ENCODE measurements at places on chromosomes 6 and 20.

- DNase-seq, result no peak
Observed at GRCh38 chr20:62676976-62677375, 31.7 kb upstream of the NTSR1 start.

- no peak for DNase-seq
Observed at GRCh38 chr6:14545496-14545895, 427.9 kb downstream of the CD83 start.

DNA sequence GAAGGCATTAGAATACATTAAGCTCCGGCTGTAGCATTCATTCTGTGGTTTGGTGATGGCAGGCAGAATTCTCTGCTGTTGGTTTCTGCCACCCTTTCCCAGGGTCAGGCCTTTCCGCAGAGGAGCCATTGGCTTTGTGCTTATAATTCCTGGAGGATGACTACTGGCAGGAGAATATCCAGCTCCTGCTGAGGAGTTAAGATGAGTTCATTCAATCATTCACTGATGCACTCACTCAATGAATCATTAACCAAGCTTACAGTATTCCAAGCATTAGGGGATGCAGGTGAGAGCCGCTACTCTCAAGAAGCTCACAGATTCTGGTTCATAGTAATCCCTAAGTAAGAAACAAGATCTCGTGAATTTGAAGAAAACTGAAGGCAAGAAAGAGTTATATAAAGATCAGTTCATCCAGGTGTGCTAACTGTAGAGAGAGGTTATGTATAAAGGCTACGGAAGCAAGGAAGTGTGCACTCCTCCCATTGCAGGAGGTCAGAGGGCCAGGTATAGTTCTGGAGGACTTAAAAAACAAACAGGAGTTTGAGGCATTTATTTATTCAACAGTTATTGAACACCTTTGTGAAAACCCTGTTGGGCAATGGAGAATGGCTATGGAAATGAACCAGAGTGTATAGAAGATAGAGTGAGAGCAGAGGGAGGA, 75.5 kb downstream of the HMGN3 start:
- DNase-seq, result no peak

DNA sequence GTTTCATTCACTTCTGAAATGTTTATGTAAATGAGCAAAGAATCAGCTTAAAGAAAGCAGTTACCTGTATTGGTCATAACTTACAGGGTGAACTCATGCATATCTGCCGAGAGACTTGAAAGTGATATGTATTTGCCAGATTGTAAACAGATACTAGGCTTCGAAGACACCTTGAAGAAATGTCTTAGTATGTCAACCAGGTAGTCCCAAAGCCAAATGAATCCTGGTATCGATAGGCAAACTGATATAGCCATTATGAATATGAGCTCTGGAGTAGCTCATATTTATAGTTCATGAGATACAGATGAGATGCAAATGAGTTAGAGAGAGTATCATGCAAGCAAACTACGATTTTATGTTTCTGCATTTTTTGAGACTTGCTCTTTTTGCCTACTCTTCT, 55.8 kb downstream of the RNF182 start:
- no peak for DNase-seq

- DNase-seq, result no peak
Observed at GRCh38 chr20:61127311-61128039, 124.6 kb upstream of the CDH4 start.

DNA sequence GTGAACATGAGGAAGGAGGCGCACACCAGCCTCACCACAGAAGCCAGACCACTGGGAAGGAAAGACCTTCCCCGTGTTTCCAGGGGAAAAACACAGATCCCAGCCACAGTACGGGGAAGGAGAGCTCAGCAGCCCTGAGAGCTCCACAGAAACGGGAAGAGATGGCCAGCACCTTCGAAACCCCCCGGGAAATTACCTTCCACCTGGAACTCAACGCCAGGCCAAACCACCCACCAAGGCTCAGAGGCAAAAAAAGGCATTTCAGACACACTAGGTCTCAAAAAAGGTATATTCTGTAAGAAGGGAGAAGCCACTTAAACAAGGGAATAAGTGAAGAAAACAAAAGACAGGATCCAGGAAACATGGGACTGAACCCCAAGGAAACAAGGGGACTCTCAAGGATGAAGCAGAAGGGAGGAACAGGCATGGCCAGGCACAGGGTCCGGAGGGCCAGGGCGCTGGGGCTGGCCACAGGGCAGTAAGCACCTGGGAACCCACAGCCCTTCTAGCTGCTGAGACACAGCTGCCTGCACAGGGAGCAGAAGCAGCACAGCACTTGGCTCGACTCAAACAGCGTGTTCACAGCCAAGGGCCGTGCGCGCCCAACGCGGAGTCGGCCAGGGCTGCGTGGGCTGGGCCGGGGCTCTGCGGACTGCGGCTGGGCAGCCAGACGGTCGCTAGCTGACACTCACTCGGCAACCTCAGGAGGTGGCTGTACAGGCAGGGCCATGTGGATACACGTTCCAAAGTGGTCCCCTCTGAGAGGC, 44.6 kb downstream of the TAF4 start:
- no peak for DNase-seq

DNA sequence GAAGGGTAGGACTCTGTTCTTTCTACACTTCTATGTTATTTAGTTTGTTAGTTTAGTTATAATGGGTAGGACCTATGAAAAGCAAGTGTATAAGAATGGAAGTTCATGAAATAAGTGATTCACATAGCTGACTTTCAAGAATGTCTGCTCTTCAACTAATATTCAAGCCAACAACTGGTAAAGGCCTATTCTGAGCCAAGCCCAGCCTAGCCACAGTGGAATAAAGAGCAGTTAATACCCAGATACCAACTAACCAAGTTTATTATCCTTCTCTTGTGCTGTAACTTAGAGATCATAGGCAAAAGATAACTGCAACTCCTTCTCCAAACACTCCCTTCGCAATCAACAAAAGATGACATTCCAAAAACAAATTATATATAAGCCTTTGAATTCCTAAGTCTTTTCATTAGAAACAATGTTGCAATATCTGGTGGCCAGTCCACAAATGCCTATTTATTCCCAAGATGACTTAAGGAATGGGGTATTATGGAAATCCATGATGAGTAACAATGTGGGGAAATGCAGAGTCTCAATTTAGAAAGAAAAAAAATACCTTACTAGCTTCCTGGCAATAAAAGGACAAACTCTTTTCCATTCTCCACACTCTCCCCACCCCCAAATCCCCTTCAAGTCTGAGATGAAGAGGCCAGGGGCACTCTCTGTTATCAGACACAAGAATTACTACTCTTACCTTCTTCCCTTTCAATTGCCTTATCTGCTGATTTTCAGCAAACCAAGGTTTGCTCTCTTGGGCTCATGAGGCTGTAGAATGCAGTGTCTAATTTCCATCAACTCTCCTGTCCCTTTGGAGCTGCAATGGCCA, 27.4 kb downstream of the BTBD9 start:
- DNase-seq, result no peak

DNA sequence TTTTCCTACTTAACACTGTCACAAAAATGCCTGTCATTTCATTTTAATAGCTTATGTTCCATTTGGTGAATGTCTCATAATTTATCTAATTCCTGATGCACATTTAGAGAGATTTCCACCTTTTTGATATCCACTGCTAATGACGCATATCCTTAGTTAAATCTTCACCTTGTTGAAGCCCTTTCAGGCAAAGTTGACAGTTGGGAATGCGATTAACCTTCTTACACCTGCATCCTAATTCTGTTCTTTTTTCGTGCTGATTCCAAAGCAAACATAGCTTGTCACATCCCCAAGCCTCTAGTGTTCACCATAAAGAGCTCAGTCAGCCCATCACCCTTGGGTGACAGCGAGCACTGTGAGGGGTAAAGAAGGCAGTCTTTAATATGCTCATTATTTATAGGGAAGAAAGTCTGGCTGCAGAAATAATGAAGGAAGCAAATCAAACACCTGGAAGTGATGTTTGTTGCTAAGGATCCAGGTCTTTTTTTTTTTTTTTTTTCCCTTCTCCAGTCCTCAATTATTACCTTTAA, 205.6 kb downstream of the DTNBP1 start:
- no peak for DNase-seq

DNA sequence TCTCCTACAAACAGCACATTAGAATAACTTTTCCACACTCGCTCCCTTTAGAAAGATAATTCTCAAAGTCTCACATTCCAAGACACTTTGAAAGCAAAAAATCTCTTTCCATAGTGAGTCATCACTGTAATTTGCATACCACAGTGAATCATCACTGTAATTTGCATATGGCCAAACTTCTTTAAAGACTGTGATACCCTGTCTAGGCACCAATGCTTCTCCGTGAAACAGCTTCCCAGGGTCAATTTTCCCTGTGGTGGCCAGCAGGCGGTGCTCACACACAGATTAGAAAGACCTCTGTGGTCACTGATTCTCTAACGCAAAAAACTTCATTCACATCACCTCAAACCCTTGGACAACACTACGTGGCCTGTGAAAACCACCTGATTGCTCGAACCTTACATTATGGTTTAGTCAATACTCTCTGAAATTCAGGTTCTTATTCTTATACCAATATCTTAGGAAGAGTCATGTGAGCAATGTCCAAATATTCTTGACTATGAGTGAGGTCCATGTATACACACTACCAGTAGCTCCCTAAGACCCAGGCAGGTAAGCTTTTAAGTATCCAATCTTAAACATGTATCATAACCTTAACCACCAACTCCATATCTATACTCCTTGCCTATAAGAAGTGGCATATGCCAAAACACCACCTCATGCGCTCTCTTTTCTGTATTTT, 78.5 kb upstream of the PHACTR1 start:
- DNase-seq, result no peak

DNA sequence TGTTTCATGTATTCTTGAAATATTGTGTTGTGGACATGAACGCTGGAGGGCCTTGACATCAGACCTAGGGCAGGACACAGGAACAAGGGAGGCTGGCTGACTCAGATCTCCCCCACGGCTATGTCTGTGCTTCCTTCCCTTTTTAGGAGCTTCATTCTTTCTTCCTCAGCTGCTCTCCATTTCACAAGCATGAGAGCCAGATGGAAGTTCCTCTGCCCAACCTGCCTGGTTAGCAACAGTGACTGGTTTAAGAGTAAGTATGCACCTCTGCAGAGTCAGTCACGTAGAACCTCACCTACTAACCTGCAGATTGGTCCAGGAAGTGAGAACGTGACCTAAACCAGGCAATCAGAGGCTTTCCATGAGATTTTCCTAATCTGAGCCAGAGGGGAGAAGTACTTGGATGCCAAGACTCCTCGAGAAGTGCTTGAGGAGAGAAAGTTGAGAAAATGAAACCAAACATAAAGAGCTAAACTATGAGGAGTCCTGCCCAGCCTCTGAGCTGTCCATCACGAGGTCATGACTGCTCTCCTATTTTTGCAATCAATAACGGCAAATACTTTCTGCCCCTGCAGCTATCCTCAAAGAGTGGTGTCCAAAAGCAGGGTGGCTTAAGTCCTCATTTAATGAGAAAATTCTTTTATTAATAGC, 465.2 kb upstream of the CITED2 start:
- DNase-seq, result no peak

DNA sequence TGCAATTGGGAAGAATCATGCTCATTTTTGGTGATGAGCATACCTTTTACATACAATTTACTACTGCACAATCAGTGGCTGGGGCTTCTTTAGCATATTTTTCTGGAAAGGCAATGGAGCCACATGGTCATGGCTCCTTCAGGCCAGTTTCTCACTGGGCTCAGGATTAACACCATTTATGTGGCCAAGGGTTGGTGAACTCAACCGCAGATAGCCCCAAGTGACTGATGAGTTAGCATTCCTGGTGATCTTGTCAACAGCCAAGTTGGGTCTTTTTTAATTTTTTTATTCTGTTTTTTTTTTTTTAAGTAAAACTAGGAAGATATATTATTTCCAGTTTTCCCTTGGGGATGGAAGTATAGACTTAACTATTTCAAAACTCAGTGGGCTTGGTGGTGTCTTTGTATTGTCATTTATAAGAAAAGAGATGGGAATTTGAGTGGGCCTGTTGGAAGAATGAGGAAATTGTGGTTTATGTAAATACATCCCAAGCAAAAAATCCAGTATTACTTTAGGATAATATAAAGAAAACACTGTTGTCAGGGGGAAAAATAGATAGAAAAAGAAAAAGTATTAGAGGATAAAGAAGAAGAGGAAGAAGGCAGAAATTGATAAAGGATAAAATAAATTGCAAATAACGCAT, 397.4 kb downstream of the MAFB start:
- DNase-seq, result no peak

DNA sequence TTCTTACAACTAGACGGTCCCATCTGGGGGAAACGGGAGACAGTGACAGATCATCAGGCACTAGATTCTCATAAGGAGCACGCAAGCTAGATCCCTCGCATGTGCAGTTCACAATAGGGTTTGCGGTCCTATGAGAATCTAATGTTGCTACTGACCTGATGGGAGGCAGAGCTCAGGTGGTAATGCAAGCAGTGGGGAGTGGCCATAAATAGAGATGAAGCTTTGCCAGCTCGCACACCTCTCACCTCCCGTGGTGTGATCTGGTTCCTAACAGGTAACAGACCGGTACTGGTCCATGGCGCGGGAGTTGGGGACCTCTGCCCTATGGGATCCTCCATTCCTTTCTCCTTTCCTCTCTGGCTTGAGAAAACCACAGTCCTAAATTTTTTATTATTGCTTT, 63.8 kb downstream of the TPD52L1 start:
- DNase-seq, result no peak

DNA sequence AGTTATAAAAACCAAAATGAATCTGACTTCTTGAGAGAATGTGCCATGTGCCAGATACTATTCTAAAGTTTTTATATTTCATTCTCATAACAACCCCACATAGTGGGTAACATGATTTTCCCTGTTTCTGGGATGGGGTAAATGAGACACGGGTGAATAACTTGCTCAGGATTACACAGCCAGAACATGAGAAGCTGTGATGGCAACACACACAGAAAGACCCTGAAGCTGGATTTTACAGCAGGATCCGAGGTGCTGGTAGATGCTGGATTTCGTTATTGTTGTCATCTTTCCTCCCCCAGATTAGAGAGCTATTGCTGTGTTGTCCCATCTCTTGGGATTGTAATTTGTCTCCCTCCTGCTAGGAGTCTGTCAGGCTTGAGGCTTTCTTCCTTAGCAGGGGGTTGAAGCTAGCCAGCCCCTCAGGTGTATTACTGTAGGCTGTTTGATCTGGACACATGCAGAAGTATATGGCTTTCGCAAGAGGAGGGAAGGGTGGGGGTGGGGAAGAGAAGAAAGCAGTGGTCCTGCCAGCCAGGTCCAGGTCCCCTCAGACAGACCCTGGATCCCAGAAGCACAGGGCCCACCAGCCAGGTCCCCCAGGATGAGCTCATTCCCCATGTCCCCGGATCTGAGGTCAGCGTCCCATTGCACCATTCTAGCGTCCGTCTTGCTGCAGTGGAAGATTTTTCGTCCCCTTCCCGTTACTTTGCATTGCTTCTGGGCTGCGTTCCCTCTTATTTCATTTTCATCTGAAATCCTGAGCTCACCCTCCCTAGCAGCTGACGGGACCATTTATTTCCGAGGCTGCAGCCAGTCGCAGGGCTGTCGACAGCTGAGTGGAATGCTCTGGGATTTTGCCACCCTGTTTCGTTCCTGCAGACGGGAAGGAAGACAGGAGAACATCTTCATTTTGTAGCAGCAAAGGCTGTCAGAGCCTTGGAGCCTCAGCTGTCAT, 7.3 kb upstream of the KCNG1 start:
- no peak for DNase-seq
